ENCODE measurements at places on chromosomes 5 and 9.

DNA sequence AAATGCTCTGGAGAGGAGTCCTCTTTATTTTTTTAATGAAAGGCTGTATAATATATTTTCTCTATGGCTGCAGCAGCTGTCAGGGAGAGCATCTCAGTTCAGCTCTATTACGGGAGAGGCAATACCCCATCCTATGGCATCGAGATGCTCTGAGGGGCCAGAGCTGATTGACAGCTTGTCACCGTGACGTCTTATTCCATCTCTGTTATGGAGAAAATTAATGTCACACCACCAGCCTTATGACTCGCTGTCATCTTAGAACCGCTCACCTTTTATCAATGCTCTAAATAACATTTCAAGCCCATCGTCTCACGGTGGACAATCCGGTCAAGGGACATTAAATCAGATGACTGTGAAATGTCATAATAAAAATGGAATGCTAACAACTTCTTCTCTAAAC lies 273.5 kb downstream of the SLF1 start:
- DNase-seq, result no peak

DNA sequence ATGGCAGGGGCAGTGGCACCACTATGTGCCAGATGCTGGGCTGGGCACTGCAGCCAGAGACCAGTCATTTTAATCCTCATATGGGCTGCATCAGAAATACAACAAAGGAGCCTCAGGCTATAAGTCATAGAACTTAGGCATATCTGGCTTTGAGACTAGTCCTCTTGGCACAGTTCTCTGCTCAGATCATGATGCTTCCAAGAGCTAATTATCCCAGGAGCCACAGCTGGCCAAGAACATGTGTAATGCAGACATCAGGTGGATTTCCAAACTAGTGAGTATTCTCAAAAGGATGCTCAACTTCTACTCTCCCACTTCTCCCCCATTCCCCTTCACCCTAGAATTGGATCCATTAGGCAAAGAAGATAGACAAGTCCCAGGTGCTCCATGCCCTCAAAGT lies 562.2 kb upstream of the TRPC7 start:
- no peak for DNase-seq

DNA sequence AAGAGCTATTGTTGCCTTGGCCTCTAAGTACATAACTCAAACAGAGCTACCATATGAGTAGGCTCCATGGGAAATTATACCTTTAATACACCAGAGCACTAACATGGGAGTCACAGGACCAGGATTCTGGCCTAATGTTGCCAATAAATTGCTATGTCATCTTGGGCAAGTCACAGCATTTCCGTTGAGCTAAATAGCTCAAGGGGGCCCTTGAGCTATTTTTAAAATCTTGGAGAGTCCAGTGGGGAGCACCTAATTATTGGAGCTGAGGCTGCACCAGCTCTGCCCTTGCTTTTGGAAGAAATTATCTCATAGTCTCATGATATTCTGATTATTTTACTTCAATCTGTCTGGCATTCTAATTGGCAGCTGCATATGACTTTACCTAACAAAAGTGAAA lies 350.8 kb downstream of the ENC1 start:
- DNase-seq, result no peak

- no peak for DNase-seq
Observed at GRCh38 chr9:135010921-135011320, 76.5 kb upstream of the OLFM1 start.

GRCh38 chr5:90135779-90136378 lies 273.7 kb downstream of the CETN3 start:
- DNase-seq, result peak; percentile 19

- DNase-seq, result no peak
Observed at GRCh38 chr5:132854301-132854700, 12.0 kb downstream of the GDF9 start.

DNA sequence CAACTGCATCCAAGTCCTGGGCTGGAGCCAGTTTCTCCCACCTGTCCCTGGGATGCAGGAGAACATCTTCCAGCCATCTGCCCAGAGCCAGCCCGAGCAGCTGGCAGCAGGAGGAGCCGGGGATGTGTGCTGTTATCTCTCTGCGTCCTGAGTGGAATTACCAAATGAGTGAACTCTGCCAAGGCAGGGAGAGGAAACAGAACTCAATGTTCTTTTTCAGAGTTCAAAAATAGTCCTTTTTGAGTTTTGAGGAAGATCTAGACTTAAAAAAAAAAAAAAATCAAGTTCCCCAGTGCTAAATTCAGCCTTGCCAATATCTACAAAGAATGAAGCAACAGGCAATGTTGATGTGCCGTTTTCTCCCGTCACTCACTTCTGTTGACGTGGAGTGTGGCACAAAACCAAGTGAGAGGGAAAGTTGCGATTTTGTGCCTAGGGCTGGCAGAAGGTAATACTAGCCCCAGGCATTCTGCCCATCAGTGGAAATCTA lies 56.2 kb downstream of the TMOD1 start:
- DNase-seq, result peak; percentile 17

DNA sequence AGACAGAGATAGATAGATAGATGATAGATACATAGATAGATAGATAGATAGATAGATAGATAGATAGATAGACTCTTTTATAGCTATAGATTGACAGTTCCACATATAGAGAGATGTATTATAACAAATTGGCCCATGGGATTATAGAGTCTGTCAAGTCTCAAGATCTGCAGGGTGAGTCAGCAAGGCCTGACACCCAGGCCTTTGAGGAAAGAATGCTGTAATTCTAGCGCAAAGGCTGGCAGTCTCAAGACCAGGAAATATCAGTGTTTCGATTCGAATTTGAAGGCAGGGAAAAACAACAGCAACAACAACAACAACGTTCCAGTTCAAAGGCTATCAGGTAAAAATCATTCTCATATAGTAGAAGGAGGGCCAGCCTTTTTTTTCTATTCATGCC lies 339.2 kb upstream of the CDH9 start:
- DNase-seq, result no peak

GRCh38 chr9:106051545-106051944 lies 357.2 kb downstream of the TMEM38B start:
- no peak for DNase-seq

DNA sequence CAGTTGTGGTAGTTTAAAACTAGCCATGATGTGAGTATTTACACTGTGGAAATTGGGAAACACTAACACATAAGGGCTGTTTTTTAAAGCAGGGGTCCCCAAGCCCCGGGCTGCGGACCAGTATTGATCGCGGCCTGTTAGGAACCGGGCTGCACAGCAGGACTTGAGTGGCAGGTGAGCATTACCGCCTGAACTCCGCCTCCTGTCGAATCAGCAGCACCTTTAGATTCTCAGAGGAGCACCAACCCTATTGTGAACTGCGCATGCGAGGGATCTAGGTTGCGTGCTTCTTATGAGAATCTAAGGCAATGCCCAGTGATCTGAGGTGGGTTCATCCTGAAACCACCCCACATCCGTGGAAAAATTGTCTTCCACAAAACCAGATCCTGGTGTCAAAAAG lies 127.8 kb downstream of the PCSK5 start:
- no peak for DNase-seq

DNA sequence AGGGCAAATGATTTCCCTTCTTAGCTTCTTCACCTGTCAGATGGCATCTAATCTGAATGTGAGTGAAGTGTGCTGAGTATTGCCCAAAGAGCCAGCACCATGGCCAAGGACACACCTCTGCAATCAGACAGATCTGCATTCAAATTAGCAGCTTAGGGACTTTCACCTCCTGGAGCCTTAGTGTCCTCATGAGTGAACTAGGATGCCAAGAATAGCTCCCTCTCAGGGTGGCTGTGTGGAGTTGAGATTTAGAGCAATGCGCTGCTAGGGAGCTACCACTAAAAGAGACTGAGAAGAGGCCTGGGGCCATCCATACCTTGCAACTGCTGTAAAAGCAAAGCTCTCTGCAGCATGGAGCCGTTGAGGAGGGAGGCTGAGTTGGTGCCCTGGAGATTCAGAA lies 1.4 kb downstream of the CIZ1 start:
- no peak for DNase-seq

DNA sequence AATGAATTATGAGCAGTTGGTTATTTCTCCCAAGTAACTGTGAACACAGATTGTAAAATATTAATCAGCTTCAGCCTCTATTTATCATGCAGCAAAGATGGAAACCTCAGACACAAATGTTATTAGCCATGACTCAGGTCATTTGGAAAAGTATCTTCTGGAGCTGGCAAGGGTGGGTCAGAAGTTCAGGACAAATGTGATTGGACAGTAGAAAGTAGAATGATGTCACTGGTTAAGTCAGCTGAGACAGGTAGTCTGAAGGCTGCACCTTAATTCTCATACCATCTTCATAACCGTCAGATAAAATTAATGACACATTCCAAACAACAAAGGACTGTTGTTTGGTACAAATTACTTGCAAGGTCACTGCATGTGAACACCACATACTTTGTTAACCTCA lies 140.2 kb downstream of the EMB start:
- no peak for DNase-seq

DNA sequence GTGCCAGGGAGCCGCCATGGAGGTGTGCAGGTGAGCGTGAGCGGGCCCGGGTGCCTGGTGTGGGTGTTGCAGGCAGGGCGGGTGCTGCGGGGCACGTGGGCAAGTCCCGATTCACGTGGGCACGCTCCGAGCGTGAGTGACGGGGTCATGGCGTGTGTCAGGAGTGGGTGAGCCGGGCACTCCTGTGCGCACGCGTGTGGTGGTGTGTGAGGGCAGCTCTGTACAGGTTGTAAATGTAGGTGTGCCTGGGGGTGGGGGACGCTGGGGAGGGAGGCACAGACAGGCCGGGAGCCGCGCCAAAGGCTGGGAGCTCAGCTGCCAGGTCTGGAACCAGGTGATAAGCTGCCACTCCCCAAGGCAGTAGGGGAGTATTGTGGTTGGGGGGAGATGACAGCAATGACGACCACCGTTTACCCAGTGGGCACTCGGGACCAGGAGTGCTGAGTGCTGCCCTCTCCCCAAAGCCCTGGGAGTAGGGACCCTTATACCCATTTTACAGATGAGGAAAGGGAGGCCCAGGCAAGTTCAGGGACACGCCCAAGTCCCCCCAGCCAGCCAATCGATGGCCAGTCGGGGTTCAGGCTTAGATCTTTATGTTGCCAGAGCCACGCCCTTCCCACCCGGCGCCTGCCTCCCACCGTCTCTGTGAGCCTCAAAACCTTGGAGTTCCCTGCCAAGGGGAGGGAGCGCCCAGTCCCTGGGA lies 9.6 kb downstream of the NCS1 start:
- DNase-seq, result no peak

- DNase-seq, result no peak
Observed at GRCh38 chr5:53825016-53825415, 264.6 kb downstream of the NDUFS4 start.

- DNase-seq, result no peak
Observed at GRCh38 chr9:115444959-115445358, 327.0 kb upstream of the TNC start.

GRCh38 chr9:20744036-20744630 lies 60.1 kb downstream of the FOCAD start:
- no peak for DNase-seq

DNA sequence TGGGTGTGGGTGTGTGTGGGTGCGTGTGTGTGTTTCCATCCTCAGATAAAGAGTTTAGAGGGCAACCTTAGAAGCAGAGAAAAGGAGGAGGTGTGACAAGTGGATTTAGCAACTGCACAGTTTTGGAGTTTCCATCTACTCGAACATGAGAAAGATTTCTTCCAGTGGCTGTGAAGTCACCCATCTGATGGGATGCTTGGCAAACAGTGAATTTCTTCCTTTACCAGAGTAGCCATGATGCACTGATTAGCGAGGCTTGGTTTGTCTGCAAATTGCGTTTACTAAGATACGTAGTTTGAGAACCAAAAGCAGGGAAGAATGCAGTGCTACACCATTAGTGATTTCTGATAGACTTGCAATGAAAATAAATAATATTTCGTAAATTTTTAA lies 791 bp upstream of the STARD4 start:
- no peak for DNase-seq

DNA sequence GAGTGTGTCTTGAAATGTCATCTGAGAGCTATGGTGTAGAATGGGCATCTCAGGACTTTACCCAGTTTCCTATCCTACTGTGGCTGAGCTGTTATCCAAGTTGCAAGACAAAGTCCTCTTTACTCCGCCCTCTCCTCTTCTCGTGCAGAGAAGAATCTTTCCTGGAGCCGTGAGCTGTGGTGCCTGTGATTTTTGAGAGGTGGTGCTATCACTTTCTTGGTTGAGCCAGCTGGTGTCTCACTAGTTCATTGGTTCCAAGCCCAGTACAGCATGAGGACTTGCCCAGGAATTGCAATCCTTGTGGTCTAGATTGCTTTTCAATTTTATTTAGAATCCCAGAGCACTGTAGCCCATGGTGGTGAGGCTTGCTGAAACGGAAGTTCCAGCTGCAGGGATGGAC lies 2300.3 kb downstream of the MAT2B start:
- DNase-seq, result no peak

- DNase-seq, result no peak
Observed at GRCh38 chr9:126773004-126773607, 31.7 kb upstream of the ZBTB43 start.

DNA sequence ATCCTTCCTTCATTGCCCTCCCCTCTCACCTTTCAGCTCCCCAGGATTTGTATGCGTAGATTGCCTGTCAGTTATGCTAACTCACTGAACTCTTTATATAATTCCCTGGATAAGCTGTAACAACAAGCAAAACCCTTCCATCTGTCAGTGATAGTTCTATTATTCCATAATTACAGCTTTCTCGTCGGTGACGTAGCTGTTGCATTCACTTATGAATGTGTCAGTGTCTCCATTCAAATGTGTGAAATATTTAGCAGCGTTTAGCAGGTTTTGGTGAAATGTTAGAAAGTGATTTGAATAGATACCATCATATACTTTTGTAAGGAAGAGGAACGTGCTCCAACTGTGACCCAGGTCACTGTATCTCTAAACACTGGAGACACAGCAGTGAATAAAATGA lies 45.2 kb downstream of the PIP5K1B start:
- DNase-seq, result no peak

DNA sequence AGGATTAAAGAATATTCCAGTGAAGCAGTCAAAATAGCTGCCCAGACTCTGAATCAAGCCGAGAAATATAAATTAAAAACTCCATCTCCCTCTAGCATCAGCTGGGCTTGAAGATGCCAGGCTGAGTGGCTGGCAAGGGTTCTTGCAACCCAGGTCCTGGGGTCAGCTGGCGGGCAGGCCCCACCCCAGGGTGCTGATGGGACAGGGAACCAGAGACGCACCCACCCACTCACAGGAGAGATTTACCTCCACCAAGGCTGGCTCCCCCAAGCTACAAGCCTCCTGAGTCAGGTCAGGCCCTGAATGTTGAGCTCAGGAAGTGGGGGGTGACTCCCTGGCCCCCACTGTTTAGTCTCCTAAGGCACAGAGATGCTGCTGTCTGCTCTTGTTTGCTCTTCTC lies 83.9 kb upstream of the HSPA9 start:
- DNase-seq, result no peak

- no peak for DNase-seq
Observed at GRCh38 chr5:45109636-45110035, 300.9 kb downstream of the MRPS30 start.

GRCh38 chr5:145531038-145531734 lies 304.0 kb downstream of the PRELID2 start:
- DNase-seq, result no peak

Measured in NCI-H2081 (cell line).